HFFc6 (cell line): ENCODE measurements at places on chromosomes 11 and 22. TPM values are rescaled to one million over a fixed set of nuclear protein-coding genes. Genes with fewer than 3 reads are reported as not detected.

OVCH2 gene
- not detected in 3 replicates for total RNA-seq

GLYAT gene
- total RNA-seq, result not detected in 3 replicates

GRCh38 chr22:23104187-23104971, 34.1 kb downstream of the GNAZ start:
- peaks cover 3% of the 10 kb centered on the region for H3K27me3 ChIP-seq
- no peaks in the 10 kb centered on the region for H3K36me3 ChIP-seq
- H3K27ac ChIP-seq, result no peak overlapping the region

ZBTB44 gene
- 10.8 to 12.1 TPM (median 12.0 TPM) in 3 replicates for total RNA-seq

DNA sequence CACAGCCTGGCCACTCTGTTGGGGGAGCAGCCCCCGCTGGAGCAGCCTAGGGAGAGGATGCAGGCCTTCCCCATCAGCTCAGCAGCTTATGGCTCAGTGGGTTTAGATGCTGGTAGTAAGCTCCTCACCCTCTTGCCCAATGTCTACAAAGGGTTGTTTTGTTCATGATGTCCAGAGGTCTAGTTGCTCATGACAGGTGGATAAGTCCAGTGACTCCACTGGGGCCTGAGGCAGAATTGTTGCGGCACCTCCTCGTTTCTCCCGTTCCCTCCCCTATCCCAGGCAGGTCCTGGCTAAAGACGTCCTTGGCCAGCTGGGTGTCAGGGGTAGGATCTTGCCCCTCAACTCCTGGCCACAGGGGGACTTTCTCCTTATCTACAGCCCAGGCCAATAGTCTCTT, 233.5 kb upstream of the B3GAT1 start:
- H3K4me1 ChIP-seq, result no peaks in the 10 kb centered on the region
- H3K4me3 ChIP-seq, result no peak overlapping the region
- no peaks in the 10 kb centered on the region for H3K27me3 ChIP-seq
- no peak overlapping the region for H3K27ac ChIP-seq

- H3K4me3 ChIP-seq, result peak overlapping the region; percentile 25; the same call in 1 of the 2 replicates
- no peak for DNase-seq
- H3K27ac ChIP-seq, result peak overlapping the region; percentile 99
Observed at GRCh38 chr22:20533879-20534265, 26.5 kb downstream of the MED15 start.

GRCh38 chr11:69213316-69213715, 57.6 kb downstream of the SMIM38 start:
- no peaks in the 10 kb centered on the region for H3K36me3 ChIP-seq
- DNase-seq, result no peak
- no peak overlapping the region for H3K27ac ChIP-seq
- H3K4me1 ChIP-seq, result peaks cover 14% of the 10 kb centered on the region

RAB38 gene
- 0.41 to 2.4 TPM (median 1.2 TPM) in 3 replicates for total RNA-seq

- peaks cover 41% of the 10 kb centered on the region for H3K4me1 ChIP-seq
- peaks cover 49% of the 10 kb centered on the region for H3K36me3 ChIP-seq
- no peak overlapping the region for H3K4me3 ChIP-seq
- H3K27me3 ChIP-seq, result no peaks in the 10 kb centered on the region; the same call in 1 of the 2 replicates
- no peak for DNase-seq
- H3K27ac ChIP-seq, result peak overlapping the region; percentile 62; the same call in 1 of the 2 replicates
Observed at GRCh38 chr22:38230108-38230825, 28.5 kb downstream of the MAFF start.

GRCh38 chr11:106986261-106986660, 32.0 kb downstream of the GUCY1A2 start:
- H3K27ac ChIP-seq, result peak overlapping the region; percentile 37; the same call in 1 of the 2 replicates
- DNase-seq, result peak; percentile 72
- H3K4me1 ChIP-seq, result peaks cover 50% of the 10 kb centered on the region; the same call in 1 of the 2 replicates
- H3K4me3 ChIP-seq, result no peak overlapping the region
- H3K27me3 ChIP-seq, result no peaks in the 10 kb centered on the region; the same call in 1 of the 2 replicates
- H3K36me3 ChIP-seq, result no peaks in the 10 kb centered on the region

PRR14L gene
- total RNA-seq, result 28.4 and 34.1 TPM in 2 replicates

- H3K27me3 ChIP-seq, result peaks cover 5% of the 10 kb centered on the region
Observed at GRCh38 chr11:6433998-6434660, 6.7 kb downstream of the HPX start.

GRCh38 chr11:85672105-85672902, 7.4 kb upstream of the CREBZF start:
- peaks cover 5% of the 10 kb centered on the region for H3K36me3 ChIP-seq
- H3K4me3 ChIP-seq, result no peak overlapping the region
- peaks cover 18% of the 10 kb centered on the region for H3K4me1 ChIP-seq

LSP1 gene
- total RNA-seq, result 3.2 TPM in 1 of 3 replicates, not detected in the others

DNA sequence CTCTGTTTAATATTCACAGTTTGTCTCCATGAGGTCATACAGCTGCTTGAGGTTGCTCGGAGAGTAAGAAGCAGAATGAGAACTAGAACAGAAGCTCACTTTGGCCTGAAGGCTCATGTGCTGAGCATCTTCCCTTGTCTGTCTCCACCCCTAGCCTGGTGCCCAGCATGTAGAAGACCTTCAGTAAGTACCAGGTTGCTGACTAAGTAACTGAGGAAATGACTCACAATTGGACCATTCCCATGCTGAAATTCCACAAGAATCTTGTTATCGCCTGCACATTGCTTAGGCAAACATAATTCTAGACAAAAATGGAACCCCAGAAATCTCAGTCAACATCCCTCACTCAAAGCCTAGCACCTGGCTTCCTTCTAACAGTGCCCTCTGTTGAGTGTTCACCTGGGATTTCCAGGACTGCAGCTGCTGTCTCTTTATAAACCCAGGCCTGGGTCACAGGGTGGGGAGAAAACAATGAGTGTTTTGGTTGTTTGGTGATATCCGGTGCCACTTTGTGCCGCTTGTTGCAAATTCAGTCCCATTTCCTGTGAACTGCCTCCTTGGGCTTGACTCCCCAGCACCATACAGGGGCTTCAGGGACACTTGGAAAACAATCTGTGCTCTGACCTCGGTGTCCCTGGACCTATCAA, 406.8 kb downstream of the ETS1 start:
- DNase-seq, result peak; percentile 85
- H3K27ac ChIP-seq, result peak overlapping the region; percentile 53
- peaks cover 4% of the 10 kb centered on the region for H3K27me3 ChIP-seq

DNA sequence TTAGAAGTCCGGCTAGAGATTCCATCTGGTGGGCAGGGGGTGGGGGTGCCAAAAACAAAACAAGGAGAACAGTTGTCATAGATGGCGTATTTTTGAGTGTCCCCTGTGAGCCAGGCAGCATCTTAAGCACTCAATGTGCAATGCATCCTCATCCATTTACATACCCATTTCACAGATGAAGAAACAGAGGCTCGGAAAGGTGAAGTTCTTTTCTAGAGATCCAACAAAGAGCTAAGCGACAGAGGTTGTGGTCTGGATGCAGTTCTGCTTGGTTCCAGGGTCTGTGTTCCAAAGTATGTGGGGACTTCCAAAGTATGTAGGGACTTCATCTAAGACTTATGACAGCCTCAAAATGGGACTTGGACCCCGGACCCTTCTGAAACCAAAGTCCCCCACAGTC, 277.8 kb downstream of the MN1 start:
- no peak for DNase-seq
- H3K27me3 ChIP-seq, result peaks cover 14% of the 10 kb centered on the region
- H3K4me3 ChIP-seq, result no peak overlapping the region
- H3K36me3 ChIP-seq, result no peaks in the 10 kb centered on the region

GRCh38 chr11:109153836-109154235, 268.2 kb upstream of the C11orf87 start:
- H3K36me3 ChIP-seq, result 0 out of 2 replicates have a peak, but pooled peaks cover 5% of the 10 kb centered on the region
- H3K27me3 ChIP-seq, result peaks cover 4% of the 10 kb centered on the region; the same call in 1 of the 2 replicates
- DNase-seq, result no peak
- H3K4me3 ChIP-seq, result no peak overlapping the region

RAG1 gene
- total RNA-seq, result 0.33 to 0.58 TPM (median 0.41 TPM) in 3 replicates

- no peak overlapping the region for H3K4me3 ChIP-seq
- H3K36me3 ChIP-seq, result no peaks in the 10 kb centered on the region
- peaks cover 14% of the 10 kb centered on the region for H3K27me3 ChIP-seq
- H3K4me1 ChIP-seq, result peaks cover 27% of the 10 kb centered on the region
Observed at GRCh38 chr11:66284526-66285078, 4.3 kb downstream of the YIF1A start.

GRCh38 chr11:116731097-116731761, 41.6 kb downstream of the BUD13 start:
- no peak overlapping the region for H3K4me3 ChIP-seq
- peaks cover 6% of the 10 kb centered on the region for H3K4me1 ChIP-seq
- H3K36me3 ChIP-seq, result no peaks in the 10 kb centered on the region
- DNase-seq, result no peak
- peaks cover 34% of the 10 kb centered on the region for H3K27me3 ChIP-seq

AIFM3 gene
- total RNA-seq, result not detected in 3 replicates

ACR gene
- total RNA-seq, result not detected in 3 replicates

SAA1 gene
- total RNA-seq, result 0.50 TPM in 1 of 3 replicates, not detected in the others

DNA sequence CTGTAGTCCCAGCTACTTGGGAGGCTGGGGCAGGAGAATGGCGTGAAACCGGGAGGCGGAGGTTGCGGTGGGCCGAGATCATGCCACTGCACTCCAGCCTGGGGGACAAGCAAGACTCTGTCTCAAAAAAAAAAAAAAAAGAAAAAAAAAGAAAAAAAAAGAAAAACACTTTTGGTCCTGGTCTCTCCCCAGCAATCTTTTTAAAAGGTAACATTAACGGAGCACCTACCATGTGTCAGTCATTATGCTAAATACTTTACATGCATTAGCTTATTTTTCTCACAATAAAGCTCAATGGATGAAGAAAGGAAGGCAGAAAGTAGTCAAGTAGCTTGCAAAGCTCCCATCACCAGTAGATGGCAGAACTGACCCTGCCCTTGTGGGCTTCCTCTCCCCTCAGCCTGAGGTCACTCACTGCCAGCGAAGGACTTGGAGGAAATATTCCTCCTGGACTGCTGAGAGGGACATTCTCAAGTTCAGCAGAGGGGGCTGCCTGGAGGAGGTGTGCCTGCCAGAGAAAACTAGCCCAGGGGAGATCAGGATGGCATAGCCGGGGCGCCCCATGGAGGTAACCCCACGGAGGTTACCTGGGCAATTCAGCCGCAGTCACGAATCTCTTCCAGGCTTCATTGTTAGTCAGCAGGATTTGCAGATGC, 15.5 kb downstream of the APOL3 start:
- H3K4me3 ChIP-seq, result peak overlapping the region; percentile 34; the same call in 1 of the 2 replicates
- H3K4me1 ChIP-seq, result peaks cover 16% of the 10 kb centered on the region
- peaks cover 32% of the 10 kb centered on the region for H3K27me3 ChIP-seq
- H3K36me3 ChIP-seq, result no peaks in the 10 kb centered on the region
- peak overlapping the region; percentile 25; the same call in 1 of the 2 replicates for H3K27ac ChIP-seq

UQCC3 gene
- 11.6 to 12.5 TPM (median 11.7 TPM) in 3 replicates for total RNA-seq

- no peak overlapping the region for H3K4me3 ChIP-seq
- H3K27me3 ChIP-seq, result peaks cover 13% of the 10 kb centered on the region
- no peaks in the 10 kb centered on the region for H3K4me1 ChIP-seq
- DNase-seq, result no peak
- H3K36me3 ChIP-seq, result no peaks in the 10 kb centered on the region
- peak overlapping the region; percentile 15; the same call in 1 of the 2 replicates for H3K27ac ChIP-seq
Observed at GRCh38 chr22:44395118-44396005, 82.6 kb upstream of the SHISAL1 start.

- H3K4me3 ChIP-seq, result no peak overlapping the region
- H3K27ac ChIP-seq, result no peak overlapping the region
- DNase-seq, result peak; percentile 44
Observed at GRCh38 chr11:60193687-60194433, 11.0 kb upstream of the MS4A6A start.

- no peaks in the 10 kb centered on the region for H3K4me1 ChIP-seq
- no peaks in the 10 kb centered on the region for H3K36me3 ChIP-seq
- no peak overlapping the region for H3K27ac ChIP-seq
- DNase-seq, result no peak
- H3K4me3 ChIP-seq, result no peak overlapping the region
Observed at GRCh38 chr11:19546325-19546724, 166.3 kb upstream of the NAV2 start.

TSGA10IP gene
- 0.18 TPM in 1 of 3 replicates, not detected in the others for total RNA-seq

DNA sequence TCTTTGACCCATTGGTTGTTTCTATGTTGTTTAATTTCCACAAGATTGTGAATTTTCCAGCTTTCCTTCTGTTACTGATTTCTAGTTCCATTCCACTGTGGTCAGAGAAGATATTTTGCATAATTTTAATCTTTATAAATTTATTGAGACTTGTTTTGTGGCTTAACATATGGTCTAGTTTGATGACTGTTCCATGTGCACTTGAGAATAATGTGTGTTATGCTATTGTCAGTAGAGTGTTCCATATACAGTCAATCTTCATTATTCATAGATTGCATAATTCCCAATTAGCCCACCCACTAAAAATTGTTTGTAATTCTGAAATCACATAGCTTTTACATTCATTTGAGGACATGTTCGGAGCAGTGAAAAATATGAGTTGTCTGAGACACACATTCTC, 346.1 kb upstream of the DDI1 start:
- no peaks in the 10 kb centered on the region for H3K4me1 ChIP-seq
- DNase-seq, result no peak
- H3K27me3 ChIP-seq, result no peaks in the 10 kb centered on the region
- H3K36me3 ChIP-seq, result peaks cover 7% of the 10 kb centered on the region
- H3K27ac ChIP-seq, result no peak overlapping the region

LDHAL6A gene
- total RNA-seq, result not detected in 3 replicates

DNA sequence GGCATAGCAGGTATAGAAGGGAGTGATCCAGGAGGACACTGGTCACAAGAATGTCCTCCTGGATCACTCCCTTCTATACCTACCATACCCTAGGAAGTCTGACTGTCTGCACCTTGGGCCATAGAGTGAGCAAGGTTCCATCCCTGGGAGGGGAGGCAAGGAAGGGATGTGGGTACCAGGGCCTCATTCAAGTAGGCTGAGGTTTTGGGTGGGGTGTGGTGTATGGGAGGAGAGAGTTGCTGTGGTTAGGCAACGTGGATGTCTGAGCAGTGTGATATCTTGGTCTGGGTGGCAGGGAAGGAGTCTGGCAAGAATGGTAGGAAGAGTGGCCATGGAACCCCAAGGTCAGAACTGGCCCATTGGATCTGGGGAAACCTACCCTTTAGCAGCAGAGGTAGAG, 13.2 kb downstream of the PPFIBP2 start:
- no peaks in the 10 kb centered on the region for H3K36me3 ChIP-seq
- peaks cover 18% of the 10 kb centered on the region for H3K27me3 ChIP-seq
- no peaks in the 10 kb centered on the region; the same call in 1 of the 2 replicates for H3K4me1 ChIP-seq
- H3K4me3 ChIP-seq, result no peak overlapping the region
- no peak overlapping the region for H3K27ac ChIP-seq
- no peak for DNase-seq

GRCh38 chr11:444396-445144, 2.8 kb upstream of the ANO9 start:
- peaks cover 16% of the 10 kb centered on the region for H3K27me3 ChIP-seq
- no peak overlapping the region for H3K27ac ChIP-seq
- H3K36me3 ChIP-seq, result no peaks in the 10 kb centered on the region
- peak; percentile 11 for DNase-seq
- peak overlapping the region; percentile 64 for H3K4me3 ChIP-seq

MS4A4A gene
- not detected in 2 replicates for total RNA-seq

DNA sequence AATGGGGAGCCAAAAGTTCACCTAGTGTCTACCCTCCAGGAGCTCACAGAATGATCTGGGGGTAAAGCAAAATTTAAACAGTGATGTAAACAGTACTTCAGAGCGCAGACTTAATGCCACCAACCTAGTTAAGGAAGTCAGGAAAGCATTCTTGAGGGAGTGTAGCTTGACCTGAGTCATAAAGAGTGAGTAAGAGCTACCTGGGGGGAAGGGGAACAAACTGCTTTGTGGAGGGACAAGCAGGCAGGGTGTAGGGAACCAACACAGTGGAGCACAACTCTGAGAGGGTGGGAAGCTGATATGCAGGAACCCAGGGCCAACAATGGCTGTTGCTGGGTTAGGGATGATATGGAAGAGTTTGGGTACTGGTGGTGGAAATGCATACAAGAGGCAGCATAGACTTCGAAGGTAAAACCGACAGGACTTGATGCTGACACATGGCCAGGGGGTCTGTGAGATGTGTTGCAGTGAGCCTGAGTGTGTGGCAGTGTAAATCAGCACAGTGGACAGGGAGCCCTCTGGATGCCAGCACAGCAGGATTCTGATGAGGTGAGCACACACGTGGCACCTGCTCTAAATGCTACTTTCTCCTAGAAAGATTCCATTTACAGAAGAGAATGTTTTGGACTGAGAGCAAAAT, 58.3 kb upstream of the CYP2D6 start:
- H3K4me1 ChIP-seq, result peaks cover 45% of the 10 kb centered on the region
- peaks cover 19% of the 10 kb centered on the region for H3K36me3 ChIP-seq
- H3K27ac ChIP-seq, result peak overlapping the region; percentile 22
- DNase-seq, result peak; percentile 38
- H3K4me3 ChIP-seq, result peak overlapping the region; percentile 57
